ENCODE measurements at places on chromosomes 16 and 17.

DNA sequence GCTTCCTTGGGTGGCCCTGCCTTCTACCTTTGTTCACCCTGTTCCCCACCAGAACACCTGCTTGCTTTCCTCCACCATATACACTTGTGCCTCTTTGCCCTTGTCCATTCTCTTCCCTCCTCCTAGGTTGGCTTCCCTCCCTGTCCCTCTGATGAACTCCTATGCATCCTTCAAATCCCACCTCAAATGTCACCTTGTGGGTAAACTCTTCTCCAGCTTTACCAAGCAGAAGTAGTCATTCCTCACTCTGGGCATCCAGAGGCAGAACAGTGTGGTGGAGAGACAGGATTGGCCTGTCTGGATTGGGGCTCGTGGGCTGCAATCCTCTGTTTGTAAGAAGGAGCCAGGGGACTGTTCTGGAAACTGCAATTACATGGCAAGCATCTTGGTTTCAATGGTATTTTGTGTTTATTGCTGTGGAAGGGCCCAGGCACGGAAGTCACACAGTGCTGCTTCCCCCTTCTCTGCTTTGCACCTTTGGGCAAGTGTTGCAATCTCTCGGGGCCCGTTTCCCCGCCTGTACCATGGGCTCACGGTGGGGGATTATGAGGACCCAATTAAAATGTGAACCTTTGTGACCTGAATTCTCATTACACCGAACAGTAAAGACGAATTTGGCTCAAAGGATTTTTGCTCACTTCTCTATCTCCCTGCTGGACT is 21.9 kb upstream of the NXPH3 start:
- DNase-seq = no peak

DNA sequence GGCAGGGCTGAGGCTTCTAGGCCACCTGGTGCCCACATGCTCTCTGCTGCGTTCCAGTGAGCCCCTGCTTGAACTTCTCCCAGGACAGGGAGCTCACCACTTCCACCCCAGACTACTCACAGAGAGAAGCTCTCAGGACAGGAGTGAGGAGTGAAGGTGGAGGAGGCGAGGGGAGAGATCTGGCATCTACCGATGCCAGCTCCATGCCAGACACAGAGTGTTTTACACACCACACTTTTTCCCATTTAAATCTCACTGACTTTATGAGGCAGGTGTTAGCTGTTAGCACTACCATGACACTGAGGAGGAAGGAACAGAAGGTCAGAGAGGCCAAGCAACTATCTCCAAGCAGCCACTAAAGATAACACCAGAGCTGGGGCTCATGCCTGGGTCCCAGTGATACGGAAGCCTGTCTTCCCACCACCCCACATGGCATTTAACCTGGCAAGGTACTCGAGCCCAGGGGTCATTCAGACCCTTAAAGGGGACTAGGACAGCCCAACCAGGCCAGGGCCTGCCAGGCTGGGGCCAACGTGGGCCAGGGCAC is 6.8 kb downstream of the FAM83G start:
- DNase-seq = no peak

- DNase-seq = no peak
These were observed 393.7 kb upstream of the DYNLRB2 start for GRCh38 chr16:80147026-80147655.

DNA sequence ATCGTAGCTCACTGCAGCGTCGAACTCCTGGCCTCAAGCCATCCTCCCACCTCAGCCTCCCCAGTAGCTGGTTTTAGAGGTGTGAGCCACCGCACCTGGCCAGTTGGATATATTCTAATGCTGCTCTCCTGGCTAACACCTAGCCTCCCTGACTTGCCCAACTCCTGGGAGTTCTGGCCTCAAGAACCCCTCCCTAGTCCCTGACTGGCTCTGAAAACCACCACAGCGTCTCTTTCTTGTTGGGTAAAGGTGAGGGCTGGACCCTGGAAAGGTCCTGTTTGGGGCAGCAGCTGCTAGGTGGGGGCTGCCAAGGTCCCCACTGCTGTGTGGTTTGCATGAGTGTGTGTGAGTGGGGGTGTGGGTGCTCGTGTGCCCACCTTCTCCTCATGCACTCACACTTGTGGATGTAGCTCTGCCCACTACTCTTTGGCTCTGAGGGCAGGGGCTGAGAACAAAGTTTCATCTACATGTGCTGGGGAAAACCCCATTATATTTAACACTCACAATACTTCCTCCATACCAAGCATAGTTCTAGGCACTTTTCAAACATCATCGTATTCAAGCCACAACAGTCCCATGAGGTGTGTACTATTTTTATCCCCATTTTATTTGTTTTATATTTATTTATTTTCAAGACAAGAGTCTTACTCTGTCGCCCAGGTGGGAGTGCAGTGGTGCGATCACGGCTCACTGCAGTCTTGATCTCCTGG is 7.1 kb upstream of the SPNS3 start:
- no peak for DNase-seq

GRCh38 chr17:41966463-41967140 is at the start of gene CNP:
Gene CNP (plus strand): TSS chr17:41966795. CDS start chr17:41966885, 90 bp downstream.
- peak; percentile 86 for DNase-seq

- no peak for DNase-seq
These were observed 59.4 kb downstream of the USP32 start for GRCh38 chr17:60332574-60332973.

DNA sequence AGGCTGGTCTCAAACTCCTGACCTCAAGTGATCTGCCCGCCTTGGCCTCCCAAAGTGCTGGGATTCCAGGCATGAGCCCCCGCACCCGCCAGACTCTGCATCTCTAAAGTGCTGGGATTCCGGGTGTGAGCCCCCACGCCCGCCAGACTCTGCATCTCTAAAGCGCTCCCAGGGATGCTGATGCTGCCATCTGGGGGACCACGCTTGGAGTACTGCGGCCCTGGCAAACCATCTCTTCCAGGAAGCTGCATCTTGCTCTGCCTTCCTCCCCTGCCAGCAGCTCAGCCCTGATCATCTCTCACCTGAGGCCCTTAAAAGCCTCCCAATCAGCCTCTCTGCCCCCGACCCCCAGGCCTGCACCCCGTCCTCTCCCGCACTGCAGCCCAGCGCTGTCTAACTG is 4.1 kb downstream of the CEP295NL start:
- DNase-seq = no peak

GRCh38 chr17:20072692-20072992 is 63.5 kb downstream of the SPECC1 start:
- DNase-seq = no peak

DNA sequence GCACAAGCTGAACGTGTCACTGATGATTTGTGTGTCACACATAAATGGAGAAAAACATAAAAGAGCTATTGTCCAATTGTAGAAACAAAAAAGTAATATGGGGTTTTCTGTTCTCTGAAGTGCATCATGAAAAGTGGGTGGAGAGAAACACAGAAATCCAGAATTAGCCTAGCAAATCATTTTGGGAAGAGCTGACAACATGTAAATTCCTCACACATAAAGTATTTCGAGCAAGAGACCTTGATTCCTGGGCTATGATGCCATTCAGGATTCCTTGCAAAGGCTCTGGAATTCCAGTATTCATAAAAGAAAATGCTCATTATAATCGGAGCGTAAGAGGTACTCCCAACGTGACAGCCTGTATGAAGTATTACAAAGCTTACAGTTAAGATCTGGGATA is 1.1 kb downstream of the DCUN1D3 start:
- no peak for DNase-seq

DNA sequence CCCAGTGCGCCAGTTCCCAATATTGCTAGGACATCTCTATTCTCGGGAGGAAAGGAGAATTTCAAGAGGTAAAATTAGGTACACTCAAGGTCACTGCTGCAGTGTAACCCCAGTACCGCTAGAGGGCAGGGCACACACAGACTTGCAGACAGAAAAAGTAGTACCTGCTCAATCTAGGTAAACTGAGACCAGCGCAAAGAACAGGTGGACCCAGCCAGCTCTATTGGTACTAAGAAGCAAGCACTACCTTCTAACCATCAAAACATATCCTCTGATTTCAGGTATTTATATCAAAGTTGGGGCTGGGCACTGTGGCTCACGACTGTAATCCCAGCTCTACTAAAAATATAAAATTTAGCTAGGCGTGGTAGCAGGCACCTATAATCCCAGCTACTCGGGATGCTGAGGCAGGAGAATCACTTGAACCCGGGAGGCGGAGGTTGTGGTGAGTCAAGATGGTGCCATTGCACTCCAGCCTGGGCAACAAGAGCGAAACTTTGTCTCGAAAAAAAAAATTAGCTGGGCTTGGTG is 3.6 kb upstream of the WDR81 start:
- DNase-seq = peak; percentile 62

GRCh38 chr16:50709061-50709684 is 15.8 kb downstream of the NOD2 start:
- DNase-seq = no peak

DNA sequence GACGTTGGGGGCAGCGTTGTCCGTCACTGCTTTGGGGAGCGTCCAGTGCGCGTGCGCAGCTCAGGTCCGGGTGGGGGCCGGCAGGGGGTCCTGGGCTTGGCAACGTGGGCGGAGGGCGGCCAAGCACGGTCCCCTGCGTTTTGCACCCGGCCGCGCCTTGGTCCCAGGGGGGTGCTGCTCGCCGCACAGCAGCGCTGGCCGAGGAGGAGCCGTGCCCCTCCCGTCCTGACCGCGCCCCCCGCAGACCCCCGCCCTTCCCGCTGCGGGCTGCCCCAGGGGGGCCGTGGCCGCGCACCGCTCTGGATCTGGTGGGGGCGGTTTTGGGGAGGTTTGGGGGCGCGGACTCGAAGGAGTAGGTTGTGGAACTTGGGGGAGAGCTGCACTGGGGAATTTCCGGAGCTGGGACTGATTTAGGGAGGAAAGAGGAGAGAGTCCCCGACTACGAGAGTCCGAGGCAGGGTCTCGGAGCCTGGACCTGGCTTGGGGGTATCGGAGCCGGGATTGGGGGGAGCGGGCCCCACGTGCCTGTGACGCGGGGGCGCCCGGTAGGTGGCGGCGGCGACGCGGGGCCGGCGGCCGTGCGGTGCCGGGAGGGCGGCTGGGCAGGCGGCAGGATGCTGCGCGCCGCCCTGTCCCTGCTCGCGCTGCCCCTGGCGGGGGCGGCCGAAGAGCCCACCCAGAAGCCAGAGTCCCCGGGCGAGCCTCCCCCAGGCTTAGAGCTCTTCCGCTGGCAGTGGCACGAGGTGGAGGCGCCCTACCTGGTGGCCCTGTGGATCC is at the start of gene SLC9A5:
Gene SLC9A5 (plus strand): TSS at position 579 of the 777 bp plus-strand sequence. CDS start 36 bp downstream, at position 615.
- DNase-seq = no peak

DNA sequence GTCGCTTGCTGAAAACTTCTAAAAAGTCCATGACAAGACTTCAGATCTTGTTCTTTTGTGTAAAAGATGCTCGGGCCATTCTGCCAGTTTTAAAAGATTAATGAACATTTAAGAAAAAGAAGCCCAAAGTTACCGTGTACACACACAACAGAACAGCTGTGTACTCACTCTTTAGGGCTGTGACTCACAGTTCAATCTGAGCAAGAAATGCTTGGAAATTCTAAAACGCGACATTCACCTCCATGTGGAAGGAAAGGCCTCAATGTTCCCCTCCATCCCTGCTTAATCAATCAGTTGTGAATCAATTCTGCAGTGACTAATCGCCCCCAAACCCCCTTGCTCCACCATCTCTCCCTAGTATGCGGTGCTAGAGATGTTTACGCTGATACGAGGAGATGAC is 609.9 kb upstream of the SALL1 start:
- DNase-seq = no peak

- no peak for DNase-seq
These were observed 2.7 kb downstream of the NPTX1 start for GRCh38 chr17:80473701-80474100.

DNA sequence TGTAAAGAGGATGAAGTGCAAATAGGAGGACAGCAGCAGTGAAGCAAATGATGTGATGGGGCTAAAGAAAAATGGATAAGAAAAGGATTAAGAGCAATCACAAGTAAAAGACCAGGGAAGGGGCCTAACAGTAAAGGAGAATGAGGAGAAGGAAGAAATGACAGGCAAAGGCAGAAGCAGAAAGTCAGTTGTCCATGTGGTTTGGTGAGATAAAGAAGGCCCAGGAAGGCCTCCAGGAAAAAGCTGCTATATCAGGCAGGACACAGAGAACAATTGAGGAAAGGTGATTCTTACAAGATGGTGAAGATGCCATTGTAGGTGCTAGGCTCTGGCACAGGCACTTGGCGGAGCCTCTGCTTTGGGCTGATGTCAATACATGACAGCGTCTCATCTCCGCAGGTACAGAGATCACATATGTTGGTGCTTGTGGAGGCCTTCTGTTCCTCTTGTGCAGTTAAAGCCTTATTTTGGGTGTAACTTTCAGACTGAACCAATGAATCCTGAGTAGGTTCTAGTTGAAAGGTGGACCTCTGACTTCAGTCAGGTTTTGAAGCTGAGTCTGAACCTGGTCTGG is 18.1 kb downstream of the RDM1 start:
- DNase-seq = no peak

Measured in T-cell (primary cell).